ENCODE measurements at places on chromosomes 6 and 20.

DNA sequence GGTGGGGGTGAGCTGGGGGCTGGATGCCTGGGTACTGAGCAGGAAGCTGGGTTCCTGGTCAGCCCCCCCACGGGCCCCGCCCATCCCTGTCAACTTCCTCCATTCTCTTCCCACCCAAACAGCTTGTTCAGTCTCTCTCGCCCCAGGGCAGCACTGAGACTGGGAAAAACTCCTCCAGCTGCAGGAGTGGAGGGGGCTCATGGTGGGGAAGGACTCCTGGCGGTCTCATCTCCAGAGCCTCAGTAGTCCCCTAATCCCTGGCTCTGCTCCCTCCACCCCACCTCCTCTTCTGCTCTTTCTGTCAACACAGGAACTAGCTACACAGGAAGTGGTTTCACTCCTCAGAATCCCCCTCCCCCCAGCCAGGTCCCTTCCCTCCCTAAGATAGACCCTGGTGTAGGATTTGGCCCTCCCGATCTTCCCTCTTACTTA lies at the start of gene GPSM3:
TSS of gene GPSM3 (minus strand) at position 36 of the 432 bp plus-strand sequence. CDS start 130 bp downstream, outside the sequence.
- no peak for DNase-seq

GRCh38 chr6:43032326-43032725 lies 10.9 kb downstream of the RRP36 start:
- no peak for DNase-seq

- no peak for DNase-seq
Measured at GRCh38 chr20:58184063-58184462, 44.4 kb downstream of the ANKRD60 start.

DNA sequence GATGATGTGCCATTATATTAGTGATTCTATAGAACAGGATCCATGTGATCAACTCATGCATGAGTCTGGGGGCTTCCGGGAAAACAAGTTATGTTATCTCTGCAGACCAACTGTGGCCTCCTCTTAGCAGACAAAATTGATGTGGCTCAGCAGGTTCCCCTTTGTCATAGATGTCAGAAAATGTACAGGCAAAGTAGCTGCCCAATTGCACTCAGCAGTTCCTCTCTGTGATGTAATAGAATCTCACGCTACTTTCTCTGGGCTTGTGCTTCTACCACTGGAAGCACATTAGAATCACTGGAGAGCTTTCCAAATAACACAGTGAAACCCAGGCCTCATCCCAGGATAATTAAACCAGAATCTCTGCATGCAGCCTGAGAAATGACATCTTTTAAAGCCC lies 253.1 kb downstream of the SLC24A3 start:
- no peak for DNase-seq

DNA sequence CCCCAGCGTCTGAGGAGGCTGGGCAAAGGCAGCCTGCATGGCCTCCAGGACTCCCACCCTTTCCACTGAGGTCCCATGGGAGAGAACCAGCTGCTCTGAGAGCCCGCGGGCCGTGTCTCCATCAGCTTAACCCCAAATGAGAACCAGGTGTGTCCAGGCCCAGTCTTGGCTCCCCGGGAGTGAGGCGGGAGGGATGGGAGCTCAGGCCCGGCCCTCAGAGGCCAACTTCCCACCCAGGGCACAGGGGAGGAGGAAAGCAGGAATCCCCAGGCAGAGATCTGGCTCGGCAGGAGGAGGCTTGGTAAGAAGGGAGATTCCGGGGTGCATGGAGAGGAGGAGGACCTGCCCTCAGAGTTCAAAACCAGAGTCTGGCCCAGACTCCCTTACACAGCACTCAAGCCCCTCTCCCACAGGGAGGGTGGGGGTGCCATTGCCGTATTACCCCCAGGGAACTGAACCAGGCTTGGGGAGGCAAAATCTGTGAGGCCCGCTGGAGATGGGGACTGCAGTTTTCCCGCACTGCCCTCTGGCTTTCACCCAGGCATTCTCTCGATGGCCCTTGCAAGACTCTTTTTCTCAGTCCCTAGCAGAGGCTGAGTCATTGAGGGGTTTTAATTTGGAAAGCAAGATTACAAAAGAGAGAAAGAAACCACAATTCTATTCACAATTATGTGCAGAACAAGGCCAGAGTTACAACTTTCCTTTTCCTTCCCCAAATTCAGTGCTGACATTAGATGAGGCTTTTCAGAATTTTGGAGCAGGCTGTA lies 17.1 kb downstream of the FOXF2 start:
- no peak for DNase-seq

DNA sequence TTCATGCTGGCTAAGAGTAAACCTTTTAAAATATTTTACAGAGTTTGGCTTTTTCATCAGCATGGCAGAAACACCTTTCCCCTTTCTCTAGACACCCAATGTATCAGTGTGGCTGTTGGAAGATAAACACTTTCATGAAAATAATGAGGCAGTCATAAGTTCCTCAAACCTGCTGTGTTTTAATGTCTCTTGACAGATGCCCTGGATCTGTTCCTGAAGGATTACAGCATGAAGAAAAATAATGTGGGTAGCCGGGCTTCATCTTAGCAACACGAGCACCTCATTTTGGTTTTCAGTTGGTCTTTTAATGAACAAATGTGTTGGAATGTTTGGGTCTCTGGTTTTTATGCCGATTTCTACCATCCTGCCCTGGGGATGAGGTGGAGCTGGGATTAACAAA lies 45.5 kb upstream of the UNC93A start:
- DNase-seq = no peak

DNA sequence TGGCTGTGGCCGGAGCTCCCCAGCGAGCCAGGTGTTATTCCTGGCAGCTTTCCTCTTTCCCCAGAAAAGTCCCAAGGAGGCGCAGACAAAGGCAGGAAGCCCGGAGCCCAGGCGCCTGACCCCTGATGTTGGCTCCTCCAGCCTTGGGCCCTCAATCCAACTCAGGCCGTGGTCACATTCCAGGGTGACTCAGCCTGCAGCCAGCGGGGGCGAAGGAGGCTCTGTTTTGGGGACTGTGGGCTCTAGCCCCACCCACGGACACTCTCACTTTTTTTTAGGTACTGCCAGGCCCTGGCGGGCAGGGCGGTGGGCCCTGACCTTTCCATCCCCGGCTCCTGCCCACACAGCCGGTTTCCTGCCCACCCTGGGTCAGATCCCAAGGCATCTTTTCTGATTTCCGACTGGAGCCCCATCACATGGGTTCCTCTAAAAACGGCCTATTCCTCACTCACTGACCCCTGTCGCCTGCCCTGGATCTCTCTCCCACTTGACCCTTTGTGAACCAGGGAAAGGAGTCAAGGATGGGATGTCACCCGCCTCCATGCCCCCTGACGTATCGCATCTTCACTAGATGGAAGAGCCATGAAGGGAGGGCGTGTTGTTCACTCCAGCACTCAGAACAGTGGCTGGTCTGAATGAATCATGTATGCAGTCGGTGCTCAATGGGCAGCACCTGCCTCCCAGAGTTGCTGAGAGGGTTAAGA lies 5.5 kb downstream of the PTGIS start:
- peak; percentile 23 for DNase-seq

- DNase-seq = no peak
Measured at GRCh38 chr20:63652192-63652980, 838 bp downstream of the STMN3 start.

DNA sequence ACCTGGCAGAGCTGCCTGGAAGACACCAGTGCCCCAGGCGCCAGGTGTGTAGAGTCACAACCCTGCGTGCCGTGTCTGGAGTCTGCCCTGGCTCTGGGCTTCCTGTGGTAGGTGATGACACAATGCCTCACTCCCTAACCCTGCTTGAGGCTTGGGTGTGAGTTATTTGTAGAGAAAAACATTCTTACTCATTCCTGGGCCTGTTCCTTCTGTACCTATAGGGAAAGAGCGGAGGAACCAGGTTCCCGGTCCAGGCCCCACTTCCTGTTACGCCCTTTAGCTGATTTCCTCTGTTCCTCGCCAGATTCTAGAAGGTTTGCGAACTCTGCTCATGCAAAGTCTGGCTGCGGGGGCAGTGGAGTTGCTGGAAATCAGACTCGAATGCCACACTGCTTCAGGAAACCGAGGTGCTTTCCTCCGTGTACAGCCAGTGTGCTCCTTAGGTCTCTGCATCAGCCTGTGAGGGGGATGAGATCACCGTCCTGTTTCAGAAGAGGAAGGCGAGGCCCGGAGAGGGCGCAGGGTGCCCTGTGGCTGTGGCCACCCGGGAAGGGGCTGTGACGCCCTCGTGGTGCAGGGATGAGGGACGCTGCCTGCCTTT lies 67.1 kb upstream of the DUSP22 start:
- no peak for DNase-seq

DNA sequence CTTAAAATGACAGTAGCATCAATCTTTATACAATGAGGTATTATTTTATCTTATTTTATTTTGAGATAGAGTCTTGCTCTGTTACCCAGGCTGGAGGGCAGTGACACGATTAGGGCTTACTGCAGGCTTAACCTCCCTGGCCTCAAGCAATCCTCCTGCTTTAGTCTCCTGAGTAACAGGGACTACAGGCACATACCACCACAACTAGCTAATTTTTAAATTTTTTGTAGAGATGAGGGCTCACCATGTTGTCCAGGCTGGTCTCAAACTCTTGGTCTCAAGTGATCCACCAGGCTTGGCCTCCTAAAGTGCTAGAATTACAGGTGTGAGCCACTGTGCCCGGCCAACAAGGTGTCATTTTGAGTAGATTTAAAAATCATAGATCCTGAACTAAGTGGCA lies 125.9 kb downstream of the PDSS2 start:
- no peak for DNase-seq

GRCh38 chr6:154479771-154480639 lies 30.5 kb downstream of the CNKSR3 start:
- DNase-seq = no peak

DNA sequence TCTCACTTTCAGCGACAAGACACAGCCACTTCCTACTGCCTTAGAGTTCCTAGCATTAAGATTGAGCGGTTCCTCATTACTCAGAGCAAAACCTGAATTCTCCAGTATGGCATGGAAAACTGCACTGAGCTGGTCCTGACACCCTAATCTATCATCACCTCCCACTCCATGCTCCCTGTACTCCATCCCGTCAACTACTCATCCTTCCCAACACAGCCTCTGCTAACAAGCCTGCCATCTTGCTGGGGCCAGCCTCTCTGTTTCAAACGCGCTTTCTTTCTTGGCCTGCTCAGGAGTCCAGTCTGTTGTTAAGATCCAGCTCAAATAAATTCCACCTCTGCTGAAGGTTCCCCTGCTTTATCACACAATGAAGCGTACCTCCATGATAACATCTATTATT lies 12.0 kb downstream of the PRKN start:
- no peak for DNase-seq

- DNase-seq = no peak
Measured at GRCh38 chr20:23127506-23128279, 41.6 kb upstream of the CD93 start.

All from HCT116 (cell line).